ENCODE measurements at places on chromosomes 5 and 9.

- DNase-seq: no peak
These were observed 3.7 kb upstream of the NIPAL4 start for GRCh38 chr5:157456301-157456700.

DNA sequence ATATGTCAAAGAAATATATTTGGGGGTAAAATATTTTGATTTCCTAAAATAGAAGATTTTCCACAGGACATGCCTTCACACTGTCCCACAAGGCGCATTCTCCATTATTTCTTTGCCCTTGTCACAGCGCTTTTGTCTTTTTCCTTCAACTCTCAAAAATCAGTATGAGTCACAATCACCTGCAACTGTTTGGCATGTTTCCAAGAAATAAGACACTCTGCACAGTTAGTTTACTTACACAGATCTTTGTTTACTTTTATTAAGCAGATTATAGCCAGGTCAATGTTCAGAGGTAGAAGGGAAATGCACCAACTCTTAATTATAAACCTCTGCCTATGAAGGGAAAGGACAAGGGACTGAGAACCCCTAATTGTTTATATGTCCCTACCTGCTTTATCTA, 9.5 kb downstream of the CEMIP2 start:
- no peak for DNase-seq

- DNase-seq: no peak
These were observed 799.1 kb downstream of the TAF11L14 start for GRCh38 chr5:18433336-18433735.

DNA sequence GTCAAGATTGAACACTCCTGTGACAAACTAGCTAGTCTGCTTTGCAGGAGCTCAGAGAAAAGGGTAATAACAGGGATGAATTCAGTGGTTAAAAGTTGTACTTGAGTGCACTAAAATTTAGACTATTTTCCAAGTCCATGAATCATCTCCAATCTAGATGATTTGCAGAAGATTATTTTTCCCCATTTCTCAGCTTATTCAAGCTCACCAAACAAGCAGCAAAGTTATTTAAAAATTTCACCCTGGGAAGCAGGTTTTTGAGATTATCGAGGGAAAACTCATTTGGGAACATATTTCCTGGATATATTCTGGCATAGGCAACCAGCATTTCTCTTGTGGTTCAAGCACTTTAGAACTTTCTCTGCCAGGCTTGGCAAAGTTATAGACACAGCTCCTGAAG, 311.4 kb downstream of the TLE1 start:
- no peak for DNase-seq

- no peak for DNase-seq
These were observed 102.4 kb upstream of the SMC2 start for GRCh38 chr9:103991698-103992097.
